ENCODE measurements at places on chromosomes 1 and 21.

- DNase-seq = no peak
Measured at GRCh38 chr1:110161849-110162248, 11.6 kb downstream of the SLC6A17 start.

DNA sequence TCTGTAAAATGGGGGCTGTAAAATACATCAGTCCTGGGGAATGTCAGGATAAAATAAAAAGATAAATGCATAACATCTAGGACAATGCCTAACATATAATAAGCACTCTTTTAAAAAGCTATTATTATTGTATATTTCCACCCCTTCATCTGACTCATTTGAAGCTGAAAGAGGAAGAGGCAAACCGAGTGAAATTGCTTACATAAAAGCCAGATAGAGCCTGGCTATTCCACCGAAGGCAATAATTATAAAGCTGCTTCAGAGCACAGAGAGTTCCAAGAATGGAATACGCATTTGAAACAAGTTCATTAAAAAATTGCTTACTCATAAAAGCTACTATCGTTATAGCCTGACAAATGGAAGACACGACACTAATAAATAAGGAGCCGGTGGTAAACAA, 186.1 kb upstream of the CAMK1G start:
- DNase-seq = no peak

- no peak for DNase-seq
Measured at GRCh38 chr1:156592158-156592909, 758 bp downstream of the NAXE start.

DNA sequence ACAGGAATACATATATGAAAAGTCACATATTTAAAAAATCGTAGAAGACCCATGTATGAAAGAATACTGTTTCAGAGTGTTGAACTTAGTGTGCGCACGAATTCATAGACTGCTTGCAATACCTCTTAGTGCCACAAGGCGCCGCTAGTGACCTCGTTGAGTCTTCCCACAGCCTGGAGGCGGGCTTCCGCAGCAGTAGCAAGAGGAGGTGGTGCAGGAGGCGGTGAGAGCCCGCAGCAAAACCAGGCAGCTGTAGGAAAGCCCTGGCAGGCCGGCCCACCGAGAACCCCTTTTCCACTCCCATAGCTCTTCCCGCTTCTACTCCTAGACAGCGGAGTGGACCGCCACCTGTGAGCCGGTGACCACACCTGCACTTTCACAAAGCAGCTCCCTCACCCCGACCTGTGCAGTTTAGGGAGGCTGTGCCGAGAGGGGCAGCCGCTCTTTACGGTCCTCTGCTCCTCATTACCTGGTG, 23.5 kb downstream of the MTARC1 start:
- peak; percentile 81 for DNase-seq

DNA sequence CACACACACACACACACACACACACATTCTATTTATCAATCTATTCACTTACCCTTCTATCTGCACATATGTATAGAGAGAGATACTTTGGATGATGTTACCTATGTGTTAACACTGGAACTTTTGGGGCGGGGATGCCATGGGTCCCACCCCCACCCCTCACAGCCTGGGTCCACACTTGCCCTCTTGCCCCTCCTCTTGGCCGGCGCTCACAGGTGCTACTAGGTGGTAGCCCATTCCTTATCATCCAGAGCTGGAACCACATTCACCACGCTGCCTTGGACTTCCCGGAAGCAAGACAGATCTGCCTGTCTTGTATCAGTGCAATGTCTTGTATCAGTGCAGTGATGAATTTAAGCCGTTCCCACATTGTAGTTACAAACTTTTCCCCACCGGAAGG, 85.1 kb downstream of the LBR start:
- DNase-seq = no peak

DNA sequence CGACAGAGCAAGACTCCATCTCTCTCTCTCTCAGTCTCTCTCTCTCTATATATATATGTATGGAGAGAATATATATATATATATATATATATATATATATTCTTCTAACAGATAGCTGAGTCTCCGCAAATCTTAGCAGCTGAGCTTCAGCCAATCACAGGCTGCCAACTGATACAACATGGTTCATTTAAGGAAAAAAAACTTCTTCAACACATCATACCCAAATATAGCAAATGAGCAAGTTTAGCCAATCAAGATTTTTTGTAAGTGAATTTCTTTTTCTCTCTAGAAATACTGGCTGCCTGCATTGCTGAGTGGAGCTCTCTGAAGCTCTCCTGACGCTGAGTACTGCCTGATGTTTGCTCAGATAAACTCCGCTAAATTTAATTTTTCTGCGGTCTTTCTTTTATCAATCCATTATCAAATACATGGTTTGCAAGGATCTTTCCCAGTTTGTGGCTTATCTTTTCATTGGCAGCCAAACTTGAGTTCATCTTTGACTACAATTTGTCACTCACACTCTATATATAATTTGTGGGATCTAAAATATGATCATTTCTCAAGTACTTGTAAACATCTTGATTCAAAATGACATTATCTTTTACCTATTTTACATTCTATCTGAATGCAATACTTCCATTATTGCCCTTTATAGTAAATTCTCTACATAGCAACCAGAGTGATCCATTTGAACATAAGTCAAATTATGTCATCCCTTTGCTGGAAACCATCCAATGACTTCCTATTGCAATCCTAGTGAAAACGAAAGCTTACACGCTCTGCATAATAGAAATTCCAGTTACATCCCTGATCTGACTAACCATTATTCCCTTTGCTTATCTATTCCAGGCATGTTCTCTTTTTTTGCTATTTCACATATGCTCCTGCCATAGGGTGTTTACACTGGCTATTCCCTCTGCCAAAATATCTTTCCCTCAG, 2131.7 kb downstream of the MRPL39 start:
- no peak for DNase-seq

- DNase-seq = no peak
Measured at GRCh38 chr21:39111931-39112550, 71.2 kb downstream of the PSMG1 start.

- DNase-seq = no peak
Measured at GRCh38 chr1:99228153-99228552, 36.1 kb upstream of the PLPPR4 start.

DNA sequence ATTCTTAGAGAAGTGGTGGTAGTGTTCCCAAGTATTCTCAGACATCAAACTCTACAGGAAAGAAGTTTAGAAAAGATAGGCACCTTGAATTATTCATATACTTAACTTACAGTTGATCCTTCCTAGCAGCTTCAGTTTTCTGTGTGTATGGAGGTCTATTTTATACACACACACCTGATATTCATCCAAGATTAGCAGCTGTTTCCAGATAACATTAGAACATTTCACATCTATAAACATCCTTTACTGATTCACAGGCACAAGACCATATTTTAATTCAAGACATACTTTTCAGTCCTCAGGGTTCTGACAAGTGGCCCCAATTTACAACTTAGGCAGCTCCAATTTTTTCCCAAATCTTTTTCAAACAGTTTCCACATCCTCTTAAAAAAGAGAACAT, 287.8 kb upstream of the USP25 start:
- DNase-seq = no peak

DNA sequence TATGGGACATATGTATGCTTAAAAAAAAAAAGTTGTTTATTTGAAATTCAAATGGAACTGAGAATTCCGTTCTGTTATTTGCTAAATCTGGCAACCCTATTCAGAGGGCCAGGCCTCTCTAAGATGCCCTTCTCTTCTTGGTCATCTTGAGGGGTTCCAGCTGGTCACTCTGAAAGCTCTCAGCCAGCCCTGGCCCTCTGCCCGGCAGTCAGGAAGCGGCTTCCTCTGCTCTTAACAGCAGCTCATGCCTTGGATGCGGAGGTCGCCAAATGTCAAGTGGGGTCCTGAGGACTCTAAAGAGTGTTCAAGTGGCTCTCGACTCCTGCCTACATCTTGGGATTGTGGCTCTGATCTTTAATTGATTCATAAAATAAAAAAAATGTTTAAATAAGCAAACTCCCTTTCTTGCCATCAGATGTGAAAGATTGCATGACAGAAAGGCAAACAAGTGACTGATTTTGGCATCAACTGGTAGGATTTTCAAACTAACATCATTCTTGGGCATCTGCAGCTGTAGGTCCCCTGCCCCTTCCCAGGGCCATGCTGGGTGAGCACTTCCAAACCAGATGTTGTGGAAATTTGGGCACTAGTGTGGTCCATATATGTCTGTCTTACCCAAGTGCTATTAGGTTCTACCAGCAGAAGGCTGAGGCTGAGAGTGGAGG, 130.8 kb downstream of the PRDM2 start:
- DNase-seq = no peak

DNA sequence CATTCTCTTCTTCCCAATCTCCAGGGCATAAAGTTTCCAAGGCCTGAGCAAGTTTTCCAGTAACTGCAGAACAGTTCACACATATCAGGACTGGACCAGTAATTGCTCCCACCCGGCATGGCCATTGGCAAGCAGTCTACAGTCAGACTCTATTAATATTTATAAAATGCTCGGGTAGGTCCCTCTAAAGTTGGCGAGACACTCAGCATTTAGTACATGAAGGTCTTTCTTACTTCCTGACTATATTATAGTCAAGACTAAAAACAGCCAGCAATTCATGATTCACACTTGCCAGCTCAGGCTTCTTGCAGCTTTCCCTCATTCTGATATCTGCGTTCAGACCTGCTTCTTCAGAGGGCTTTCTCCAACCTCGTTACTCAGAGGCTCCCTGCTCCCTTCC, 25.4 kb downstream of the GADD45A start:
- DNase-seq = no peak
